GOT3 (cell line): ENCODE measurements at places on chromosomes 2 and 18.

GRCh38 chr2:100752628-100753333 is 67.2 kb upstream of the NPAS2 start:
- no peak for DNase-seq

- DNase-seq, result peak; percentile 92
These were observed at the start of gene RND3 for GRCh38 chr2:150487537-150488429. RND3 (minus strand) TSS chr2:150487667; CDS start chr2:150487417, 250 bp downstream.

- no peak for DNase-seq
These were observed 20.7 kb upstream of the ZDBF2 start for GRCh38 chr2:206253777-206254166.

DNA sequence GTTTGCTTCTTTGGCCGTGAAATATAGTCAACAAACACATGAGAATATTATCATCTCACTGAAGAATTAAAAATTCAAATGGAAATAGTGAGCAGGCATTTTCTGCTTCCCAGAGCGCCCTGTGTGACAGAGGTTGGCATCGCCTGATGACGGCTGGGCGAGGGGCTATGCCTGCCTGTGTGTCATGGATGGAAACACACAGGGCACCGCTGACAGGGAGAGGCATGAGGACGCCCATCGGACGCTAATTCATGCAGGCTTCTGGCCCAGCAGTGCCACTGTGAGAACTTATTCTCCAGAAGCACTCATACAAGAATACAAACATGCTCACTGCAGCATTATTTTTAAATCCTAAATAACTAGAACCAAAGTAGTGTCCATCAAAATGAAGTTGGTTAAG is 61.4 kb upstream of the OTOS start:
- no peak for DNase-seq

- DNase-seq, result no peak
These were observed 115.2 kb downstream of the SPHKAP start for GRCh38 chr2:228066126-228066798.

DNA sequence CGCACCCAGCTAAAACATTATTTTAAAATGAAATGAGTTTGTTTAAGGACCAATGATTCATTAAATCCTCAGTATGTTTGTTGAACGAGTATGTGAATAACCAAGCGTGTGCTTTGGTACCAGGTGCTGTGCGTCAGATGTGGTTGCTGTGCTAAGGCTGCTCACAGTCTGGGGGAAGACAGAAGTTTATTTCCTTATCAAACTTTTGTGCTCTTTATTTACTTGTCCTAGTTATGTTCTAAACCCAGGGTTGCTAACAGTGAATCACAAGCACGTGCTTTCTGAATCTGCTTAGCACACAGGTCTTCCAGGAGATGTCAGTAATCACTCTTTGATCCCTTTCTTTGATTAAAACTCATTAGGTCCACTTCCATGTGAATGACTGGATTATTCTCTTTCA is 37.0 kb downstream of the RAPGEF4 start:
- no peak for DNase-seq

- DNase-seq, result no peak
These were observed 56.1 kb downstream of the CIB4 start for GRCh38 chr2:26585100-26585499.

- no peak for DNase-seq
These were observed 179.8 kb downstream of the LTBP1 start for GRCh38 chr2:33126552-33126951.

- DNase-seq, result no peak
These were observed 209.8 kb downstream of the BCL2 start for GRCh38 chr18:63109802-63110201.

- DNase-seq, result no peak
These were observed 68.7 kb upstream of the WIPF1 start for GRCh38 chr2:174666312-174666711.

GRCh38 chr2:236078297-236079255 is 89.6 kb downstream of the GBX2 start:
- no peak for DNase-seq
